SK-N-DZ (cell line): ENCODE measurements at places on chromosomes 16 and 17.

GRCh38 chr16:74558873-74559272, 48.0 kb downstream of the GLG1 start:
- no peak for DNase-seq

DNA sequence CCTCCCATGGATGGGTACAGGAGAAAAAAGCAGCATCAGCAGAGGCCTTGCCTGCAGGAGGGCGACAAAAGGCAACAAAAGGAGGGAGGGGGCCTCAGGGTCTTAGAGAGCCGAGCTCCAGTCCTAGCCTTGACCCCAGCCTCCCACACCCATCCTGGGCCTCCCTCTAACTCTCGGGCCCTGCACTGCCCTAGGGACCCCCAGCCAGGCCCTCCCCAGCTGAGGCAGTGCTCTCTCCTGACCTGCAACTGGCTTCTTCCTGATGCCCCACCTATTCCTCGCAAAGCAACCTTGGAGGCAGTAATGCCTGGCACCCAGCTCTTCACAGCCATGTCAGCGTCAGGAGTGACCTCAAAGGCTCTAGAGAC, 15.2 kb upstream of the SRRM2 start:
- no peak for DNase-seq

DNA sequence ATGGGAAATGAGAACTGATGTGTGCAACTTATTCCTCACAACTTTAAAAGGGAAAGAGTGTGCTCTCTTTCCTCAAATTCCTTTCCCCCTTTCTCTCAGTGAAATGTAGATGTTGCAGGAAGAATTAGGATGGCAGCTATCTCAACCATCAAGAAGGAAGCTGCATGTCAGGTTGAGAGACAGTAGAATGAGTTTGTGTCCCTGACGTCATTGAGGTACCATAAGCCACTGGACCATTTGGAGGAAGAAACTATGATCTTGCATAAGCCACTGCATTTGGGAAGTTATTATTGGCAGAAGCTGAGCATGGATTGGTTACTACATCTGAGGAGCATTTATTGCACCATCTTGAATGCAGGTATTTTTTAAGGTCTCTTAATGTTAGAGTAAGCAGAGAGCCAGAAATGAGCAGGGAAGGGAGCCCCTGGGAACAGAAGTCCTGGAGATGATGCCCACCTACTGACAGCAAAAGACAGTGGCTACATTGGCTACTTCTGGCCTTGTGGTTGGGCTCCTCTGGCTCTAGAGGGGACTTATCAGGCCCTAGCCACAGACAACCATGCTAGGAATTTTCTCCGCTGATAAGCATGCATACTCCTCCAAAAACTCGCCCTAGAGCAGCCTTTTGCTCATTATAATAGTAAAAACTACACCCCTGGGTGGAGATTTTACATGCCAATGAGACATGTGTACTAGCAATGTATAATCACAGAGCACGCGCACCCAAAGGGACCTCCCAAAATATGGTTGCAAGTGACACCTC, 249.0 kb upstream of the SALL1 start:
- no peak for DNase-seq

GRCh38 chr17:36682773-36683172, 81.4 kb downstream of the MRM1 start:
- DNase-seq = peak; percentile 51

GRCh38 chr16:54585094-54585997, 298.8 kb upstream of the IRX3 start:
- no peak for DNase-seq

DNA sequence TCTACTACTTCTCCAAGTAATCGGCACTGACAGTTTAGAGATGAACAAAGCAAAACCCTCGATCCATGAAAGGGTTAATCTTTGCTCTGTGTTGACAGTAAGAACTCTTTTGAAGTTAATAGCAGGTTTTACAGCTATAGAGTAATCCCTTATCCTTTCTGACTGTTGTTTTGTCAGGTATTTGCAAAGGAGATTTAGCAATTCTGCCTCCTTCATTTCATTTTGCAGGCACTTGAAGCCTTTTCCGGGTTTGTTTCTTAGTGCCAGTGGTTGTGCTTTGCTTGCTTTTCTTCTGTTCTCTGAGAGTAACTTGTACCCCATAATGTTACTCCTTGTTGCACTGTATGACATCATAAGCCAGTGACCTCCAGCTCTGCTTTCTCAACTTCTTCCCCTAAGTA, 64.5 kb downstream of the TANGO6 start:
- DNase-seq = no peak

DNA sequence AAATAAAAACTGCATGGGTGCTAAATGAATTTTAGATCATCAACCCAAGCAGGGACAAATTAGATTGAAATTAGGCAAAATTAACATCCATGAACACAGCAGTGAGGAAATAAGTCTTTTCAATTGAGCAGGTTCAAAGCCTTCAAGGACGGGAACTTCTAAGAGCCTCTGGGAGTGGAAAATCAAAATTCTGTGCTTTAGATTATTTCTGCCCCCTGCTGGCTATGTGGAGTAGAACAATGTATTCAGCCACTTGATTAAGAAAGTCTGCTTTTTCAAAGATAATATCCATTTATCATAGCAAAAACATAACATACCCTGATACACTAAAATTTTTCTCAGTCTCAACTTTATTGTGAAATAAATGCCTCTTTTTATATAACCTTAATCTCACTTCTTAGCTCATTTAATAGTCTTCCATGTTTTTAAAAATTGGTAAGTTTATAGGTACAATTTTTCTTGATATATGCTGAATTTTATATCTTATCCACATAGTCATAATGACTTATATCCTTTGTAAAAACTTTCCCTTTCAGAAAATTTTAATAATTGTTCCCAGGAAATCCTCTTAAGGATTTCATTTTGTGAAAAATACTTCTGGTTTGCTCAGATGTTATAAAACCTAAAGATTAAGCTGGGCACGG, 28.1 kb upstream of the NOL11 start:
- peak; percentile 74 for DNase-seq

DNA sequence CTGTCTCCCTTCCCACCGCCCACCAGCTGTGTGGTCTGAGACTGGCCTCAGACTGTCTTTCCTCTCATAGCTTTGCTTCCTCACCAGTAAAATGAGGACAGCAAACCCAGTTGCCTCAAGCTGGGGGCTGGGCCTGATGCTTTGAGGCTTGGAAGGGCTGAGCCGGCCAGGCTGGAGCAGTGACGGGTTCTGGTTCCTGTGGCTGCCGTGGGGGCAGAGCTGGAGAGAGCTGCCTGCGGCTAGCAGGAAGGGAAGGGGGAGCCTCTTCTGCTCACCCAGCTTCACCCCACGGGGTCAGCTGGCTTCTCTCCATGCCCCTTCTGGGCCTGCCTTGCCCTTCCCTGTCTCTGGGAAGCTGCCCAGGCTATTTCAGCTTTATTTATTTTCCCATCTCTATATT, 23.7 kb downstream of the LASP1 start:
- DNase-seq = no peak

DNA sequence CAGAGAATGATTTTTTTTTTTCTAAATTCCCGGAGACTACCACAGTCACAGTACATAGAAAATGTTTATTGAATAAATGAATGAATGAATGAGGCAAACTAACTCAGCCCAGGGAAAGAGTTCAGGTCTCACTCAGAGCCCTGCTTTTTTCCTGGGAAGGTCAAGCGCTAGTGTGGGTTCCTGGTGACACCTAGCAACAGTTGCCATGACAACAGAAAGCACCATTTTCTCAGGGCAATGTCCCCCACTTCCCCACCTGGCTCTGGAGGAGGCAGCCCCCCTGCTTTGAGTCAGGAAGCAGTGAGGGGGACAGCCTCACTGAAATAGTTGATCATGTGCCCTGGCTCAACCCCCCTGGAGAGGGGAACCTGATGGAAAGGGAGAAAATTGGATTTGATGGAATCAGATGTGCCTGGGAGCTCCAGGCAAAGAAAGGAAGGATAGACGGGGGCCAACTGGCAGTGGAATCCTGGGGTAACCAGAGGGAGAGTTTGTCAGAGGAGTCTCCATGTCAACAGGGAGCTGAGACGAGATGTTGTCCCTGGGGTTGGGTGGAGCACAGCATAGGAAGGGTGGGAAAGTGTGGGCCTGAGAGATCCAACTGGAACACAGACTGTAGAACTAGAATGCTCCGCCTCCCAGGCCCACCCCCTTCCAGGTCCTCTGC, 242.2 kb upstream of the CCL2 start:
- peak; percentile 56 for DNase-seq

GRCh38 chr17:62052765-62053338, 12.2 kb downstream of the MED13 start:
- no peak for DNase-seq

GRCh38 chr17:9244066-9245052, 223.0 kb downstream of the NTN1 start:
- no peak for DNase-seq

GRCh38 chr16:85710732-85711131, 22.0 kb upstream of the GINS2 start:
- DNase-seq = no peak

- DNase-seq = peak; percentile 43
Observed at GRCh38 chr17:32627239-32627996, 140.6 kb downstream of the CDK5R1 start.

DNA sequence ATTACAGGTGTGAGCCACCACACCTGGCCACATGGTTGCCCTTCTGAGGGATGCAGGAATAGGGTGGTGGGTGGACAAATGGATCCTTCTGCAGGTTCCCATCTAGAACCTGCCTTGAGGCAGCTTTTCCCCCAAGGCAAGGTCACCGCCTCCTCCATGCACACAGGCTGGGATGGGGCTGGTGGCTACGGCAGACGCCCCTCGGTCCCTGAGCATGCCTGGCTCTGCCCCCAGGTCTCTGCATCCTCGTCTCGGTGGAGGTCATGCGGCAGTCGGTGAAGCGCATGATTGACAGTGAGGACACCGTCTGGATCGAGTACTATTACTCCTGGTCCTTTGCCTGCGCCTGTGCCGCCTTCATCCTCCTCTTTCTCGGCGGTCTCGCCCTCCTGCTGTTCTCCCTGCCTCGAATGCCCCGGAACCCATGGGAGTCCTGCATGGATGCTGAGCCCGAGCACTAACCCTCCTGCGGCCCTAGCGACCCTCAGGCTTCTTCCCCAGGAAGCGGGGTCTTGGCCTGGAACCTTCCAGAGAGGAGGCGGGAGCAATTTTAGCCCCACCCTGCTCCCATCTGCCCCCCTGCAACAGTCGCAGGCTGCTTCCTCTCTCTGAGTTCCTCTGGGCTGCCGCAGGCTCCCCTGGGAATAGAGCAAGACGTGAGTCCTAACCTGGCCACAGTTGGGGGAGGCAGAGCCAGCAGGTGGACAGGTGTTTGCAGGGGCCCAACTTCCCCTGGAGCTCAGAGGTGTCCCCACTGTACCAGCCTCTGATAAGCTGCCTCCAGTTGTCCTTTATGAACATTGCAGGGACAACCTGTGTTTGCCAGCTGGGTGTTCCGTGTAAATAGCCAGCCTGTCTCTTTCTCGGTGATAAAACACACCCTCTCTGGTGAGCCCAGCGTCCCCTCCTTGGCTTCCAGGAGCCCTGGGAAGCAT, 11.7 kb downstream of the CACNG1 start:
- no peak for DNase-seq

GRCh38 chr17:2800367-2800766, 4.1 kb downstream of the RAP1GAP2 start:
- DNase-seq = no peak

GRCh38 chr17:56595831-56596690, 2.6 kb downstream of the NOG start:
- no peak for DNase-seq

GRCh38 chr16:2209258-2210008, 1.2 kb downstream of the BRICD5 start:
- DNase-seq = no peak

GRCh38 chr16:23802776-23803175, 33.0 kb upstream of the PRKCB start:
- no peak for DNase-seq

- DNase-seq = peak; percentile 54
Observed at GRCh38 chr16:1923299-1924034, 5.3 kb upstream of the HS3ST6 start.

GRCh38 chr17:10768750-10769251, 35.1 kb downstream of the TMEM238L start:
- DNase-seq = no peak

- no peak for DNase-seq
Observed at GRCh38 chr17:80374039-80374731, 40.8 kb upstream of the ENDOV start.

- DNase-seq = no peak
Observed at GRCh38 chr17:76791053-76791980, 53.4 kb downstream of the MFSD11 start.

DNA sequence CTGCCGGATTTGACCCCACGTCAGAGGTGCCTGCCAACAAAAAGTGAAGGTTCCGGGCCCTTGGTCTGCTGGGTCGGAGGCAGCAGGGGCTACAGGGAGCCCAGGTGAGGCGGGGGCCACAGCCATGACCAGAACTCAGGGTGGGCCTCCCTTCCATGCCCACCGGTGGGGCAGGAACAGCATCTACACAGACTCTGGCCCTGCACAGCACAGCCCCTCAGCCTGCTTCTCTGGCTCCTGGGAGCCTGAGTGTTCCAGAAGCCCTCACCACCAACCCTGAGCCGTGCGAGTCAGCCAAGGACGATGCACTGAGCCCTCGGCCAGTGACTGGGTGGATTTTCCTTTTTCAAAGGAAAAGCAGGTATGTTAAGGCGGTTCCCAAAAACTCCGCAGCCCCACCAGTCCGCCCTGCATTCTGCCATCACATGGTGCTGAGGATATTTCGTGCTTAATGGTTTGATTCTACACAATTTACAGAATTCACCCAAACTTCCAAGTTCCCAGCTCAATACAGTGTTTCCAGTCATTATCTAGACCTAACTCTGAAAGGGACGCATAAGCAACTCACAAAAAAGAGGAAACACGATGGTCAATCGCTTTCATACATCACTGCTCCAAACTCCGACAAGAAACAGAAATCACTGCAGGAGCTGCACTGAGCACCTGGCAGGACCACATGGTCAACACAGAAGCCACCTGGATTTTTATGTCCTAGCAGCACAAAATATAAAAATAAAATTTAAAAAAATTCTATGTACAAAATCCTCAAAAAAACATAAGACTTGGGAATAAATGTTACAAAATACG, 19.4 kb upstream of the C16orf95 start:
- DNase-seq = no peak

DNA sequence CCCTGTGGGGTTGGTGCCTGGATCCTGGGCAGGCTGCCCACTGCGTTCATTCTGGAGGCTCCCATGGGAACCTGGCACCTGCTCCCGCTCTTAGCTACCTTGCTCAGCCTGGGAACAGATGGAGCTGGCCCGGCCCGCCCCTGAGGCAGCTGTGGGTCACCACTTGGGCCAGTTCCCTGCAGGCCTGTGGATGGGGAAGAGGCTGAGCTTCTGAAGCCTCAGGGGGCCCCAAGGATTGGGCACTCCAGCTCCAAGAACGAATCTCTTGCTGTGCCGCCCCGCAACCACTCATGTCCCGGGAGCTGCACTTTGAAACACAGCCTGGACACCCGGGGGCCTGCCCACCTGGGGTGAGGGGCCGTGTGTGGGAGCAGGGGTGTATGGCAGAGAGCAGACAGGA, 37.7 kb downstream of the BAHCC1 start:
- DNase-seq = no peak

- no peak for DNase-seq
Observed at GRCh38 chr16:57590654-57591085, 37.8 kb upstream of the ADGRG1 start.

- DNase-seq = peak; percentile 89
Observed at GRCh38 chr17:36728030-36728991, 126.9 kb downstream of the MRM1 start.
